ENCODE measurements at places on chromosomes 11 and 22.

GRCh38 chr11:30277176-30277575, 45.7 kb upstream of the ARL14EP start:
- no peak for DNase-seq

- DNase-seq, result no peak
These were observed 357.4 kb downstream of the INSC start for GRCh38 chr11:15471895-15472799.

- no peak for DNase-seq
These were observed 3.4 kb upstream of the SCGB2A2 start for GRCh38 chr11:62266558-62266957.

DNA sequence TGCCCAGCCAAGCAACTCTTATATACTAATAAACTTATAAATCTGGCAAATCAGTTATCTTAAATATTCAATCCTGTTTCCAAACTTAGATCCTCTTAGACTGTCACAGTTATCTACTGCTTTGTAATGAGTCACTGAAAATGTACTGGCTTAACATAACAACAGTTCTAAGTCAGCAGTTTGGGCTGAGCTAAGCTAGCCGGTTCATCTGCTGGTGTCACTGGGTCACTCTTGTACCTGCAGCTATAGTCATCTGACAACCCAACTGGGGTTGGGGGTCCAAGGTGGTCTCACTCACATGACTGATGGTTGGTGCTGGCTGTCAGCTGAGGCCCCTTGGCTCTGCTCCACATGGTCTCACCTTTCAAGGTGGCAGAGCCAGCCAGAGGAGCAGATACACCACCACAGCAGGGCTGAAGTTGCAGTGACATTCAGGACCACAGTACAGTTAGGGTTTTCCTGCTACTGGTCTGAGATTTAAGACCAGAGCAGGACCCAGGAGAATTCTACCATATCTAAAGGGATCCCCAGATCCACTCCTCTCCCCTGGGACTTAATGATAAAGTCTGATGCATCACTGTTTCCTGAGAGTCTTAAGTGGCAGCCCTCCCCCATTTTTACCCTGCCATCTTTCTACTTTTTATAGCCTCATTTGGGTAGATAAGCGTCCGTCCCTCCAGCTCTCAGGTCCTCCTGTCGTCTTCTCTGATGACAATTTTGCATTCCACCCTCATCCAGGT, 7.9 kb upstream of the MACROD1 start:
- DNase-seq, result no peak

GRCh38 chr11:84137505-84137904, 851.3 kb upstream of the CCDC90B start:
- DNase-seq, result no peak
